ENCODE measurements at places on chromosomes 2 and 18.

DNA sequence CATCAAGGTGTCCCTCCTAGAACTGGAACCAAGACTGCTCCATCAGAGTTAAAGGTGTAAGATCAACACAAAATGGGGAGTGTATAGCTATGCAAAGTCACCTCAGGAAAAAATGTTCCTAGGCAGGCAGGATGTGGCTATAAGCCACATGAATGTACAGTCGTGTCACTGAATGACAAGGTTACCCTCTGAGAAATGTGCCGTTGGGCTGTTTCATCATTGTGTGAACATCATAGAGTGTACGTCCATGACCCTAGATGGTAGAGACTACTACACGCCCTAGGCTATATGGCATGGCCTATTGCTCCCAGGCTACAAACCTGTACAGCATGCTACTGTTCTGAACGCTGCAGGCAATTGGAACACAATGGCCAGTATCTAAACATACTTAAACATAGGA is 24.5 kb downstream of the TYMS start:
- DNase-seq, result peak; percentile 92

- no peak for DNase-seq
These were observed 35.7 kb downstream of the CELF4 start for GRCh38 chr18:37529863-37530262.

DNA sequence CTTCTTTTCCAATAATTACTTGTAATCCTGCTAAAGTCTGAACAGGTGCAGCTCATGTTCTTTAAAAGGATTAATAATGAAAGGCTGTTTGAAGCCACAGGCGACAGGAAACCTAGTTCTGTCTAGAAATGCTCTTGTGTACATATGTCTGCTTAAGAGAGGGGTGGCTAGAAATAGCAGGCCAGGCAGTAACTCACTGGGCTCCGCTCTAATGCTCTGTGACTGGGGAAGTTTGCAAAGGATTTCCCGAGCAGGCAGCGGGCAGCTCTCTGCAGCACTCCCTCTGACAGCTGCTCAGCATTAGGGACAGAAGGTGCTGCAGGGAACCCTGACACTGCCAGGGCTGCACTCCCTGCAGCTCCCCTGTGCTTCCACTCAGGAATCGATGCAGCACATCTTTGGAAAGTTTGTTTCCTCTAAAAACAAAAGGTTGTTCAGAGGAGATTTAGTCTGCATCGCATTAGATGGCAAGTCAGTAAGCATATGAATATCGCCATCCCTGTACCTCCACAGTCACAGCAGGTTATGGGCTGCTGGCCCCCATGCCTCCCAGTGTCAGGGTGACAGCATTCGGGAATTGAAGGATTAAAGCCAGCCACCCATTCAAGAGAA is 33.1 kb upstream of the TTC39C start:
- DNase-seq, result no peak

DNA sequence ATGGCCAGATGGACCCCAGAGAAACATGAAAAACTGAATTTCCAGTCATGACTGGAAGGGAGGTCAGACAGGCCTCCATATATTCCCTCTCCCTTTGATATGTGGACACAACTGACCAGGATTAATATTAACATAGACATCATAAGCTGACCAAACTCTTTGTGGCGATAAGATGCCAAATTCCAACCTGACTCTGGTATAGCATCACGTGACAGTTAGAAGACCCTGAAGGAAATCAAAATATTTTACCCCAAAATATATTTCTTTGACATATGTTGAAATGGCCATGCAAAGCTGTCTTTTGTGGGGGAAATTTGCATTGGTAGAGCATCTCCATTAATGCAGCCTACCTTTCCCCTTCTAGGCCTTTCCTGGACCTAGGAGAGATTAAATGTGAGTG is 36.7 kb downstream of the ST6GAL2 start:
- no peak for DNase-seq

- DNase-seq, result no peak
These were observed 47.2 kb downstream of the WDR33 start for GRCh38 chr2:127763776-127764175.
